ENCODE measurements at places on chromosomes 3 and 15.

- no peaks in the 10 kb centered on the region for H3K27me3 ChIP-seq
- H3K4me3 ChIP-seq = peak overlapping the region; percentile 65
These were observed 4.2 kb downstream of the FURIN start for GRCh38 chr15:90872486-90873184.

GRCh38 chr3:189404797-189405484 lies 226.2 kb upstream of the TP63 start:
- no peaks in the 10 kb centered on the region for H3K36me3 ChIP-seq
- no peak overlapping the region for H3K4me3 ChIP-seq
- no peak overlapping the region for H3K27ac ChIP-seq
- H3K27me3 ChIP-seq = no peaks in the 10 kb centered on the region
- H3K4me1 ChIP-seq = no peaks in the 10 kb centered on the region

- H3K27ac ChIP-seq = no peak overlapping the region
- no peaks in the 10 kb centered on the region for H3K36me3 ChIP-seq
- H3K4me3 ChIP-seq = no peak overlapping the region
- no peak for DNase-seq
- H3K27me3 ChIP-seq = no peaks in the 10 kb centered on the region
- no peaks in the 10 kb centered on the region for H3K4me1 ChIP-seq
These were observed 153.9 kb downstream of the P3H2 start for GRCh38 chr3:189966843-189967242.

DNA sequence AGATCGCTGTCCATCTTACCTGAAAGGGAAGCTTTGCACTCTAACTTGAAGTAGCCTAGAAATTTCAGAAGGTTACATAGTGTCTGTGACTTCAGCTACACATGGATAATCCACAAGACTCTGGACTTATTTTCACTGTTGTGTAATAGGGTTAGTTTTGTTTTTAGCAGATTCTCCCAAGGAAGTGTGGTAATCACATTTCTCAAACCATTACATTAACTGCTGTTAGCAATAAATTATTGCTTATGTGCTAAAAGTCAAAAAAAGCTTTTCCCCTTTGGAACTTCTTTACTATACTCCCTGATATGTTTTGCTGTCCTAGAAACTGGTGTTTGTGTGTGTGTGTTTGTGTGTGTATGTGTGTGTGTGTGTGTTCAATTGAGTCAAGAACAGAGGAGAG lies 351.8 kb upstream of the TPRG1 start:
- no peak overlapping the region for H3K4me3 ChIP-seq
- no peak for DNase-seq
- peaks cover 16% of the 10 kb centered on the region for H3K4me1 ChIP-seq
- H3K27ac ChIP-seq = peak overlapping the region; percentile 28
- no peaks in the 10 kb centered on the region for H3K27me3 ChIP-seq

- H3K27ac ChIP-seq = no peak overlapping the region
- DNase-seq = no peak
- no peaks in the 10 kb centered on the region for H3K36me3 ChIP-seq
- H3K27me3 ChIP-seq = no peaks in the 10 kb centered on the region
- H3K4me1 ChIP-seq = no peaks in the 10 kb centered on the region
- no peak overlapping the region for H3K4me3 ChIP-seq
These were observed 37.8 kb upstream of the SIAH2 start for GRCh38 chr3:150800722-150801121.

GRCh38 chr3:183324083-183324482 lies 71.0 kb downstream of the B3GNT5 start:
- H3K36me3 ChIP-seq = no peaks in the 10 kb centered on the region
- no peak overlapping the region for H3K4me3 ChIP-seq
- H3K27me3 ChIP-seq = no peaks in the 10 kb centered on the region

DNA sequence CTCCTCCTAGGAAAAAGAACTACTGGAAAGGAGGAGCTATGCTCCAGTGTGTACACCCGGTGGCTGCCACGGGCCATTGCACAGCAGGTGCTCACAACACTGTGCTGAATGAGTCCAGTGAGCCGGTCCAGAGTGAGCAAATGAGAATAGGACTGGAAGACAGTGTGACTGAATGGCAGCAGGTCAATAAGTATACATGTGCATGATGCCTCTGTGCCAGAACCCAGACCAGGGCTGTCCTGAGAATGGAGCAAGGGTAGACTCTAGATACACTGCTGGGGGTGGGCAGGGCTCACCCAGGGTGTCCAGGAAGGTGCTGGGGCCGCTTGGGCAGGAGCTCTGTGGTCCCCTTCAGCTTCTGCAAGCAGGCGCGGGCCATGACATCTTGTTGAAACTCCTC lies 8.3 kb downstream of the POLG start:
- H3K27me3 ChIP-seq = no peaks in the 10 kb centered on the region
- DNase-seq = no peak
- peaks cover 9% of the 10 kb centered on the region for H3K4me1 ChIP-seq
- no peak overlapping the region for H3K4me3 ChIP-seq

DNA sequence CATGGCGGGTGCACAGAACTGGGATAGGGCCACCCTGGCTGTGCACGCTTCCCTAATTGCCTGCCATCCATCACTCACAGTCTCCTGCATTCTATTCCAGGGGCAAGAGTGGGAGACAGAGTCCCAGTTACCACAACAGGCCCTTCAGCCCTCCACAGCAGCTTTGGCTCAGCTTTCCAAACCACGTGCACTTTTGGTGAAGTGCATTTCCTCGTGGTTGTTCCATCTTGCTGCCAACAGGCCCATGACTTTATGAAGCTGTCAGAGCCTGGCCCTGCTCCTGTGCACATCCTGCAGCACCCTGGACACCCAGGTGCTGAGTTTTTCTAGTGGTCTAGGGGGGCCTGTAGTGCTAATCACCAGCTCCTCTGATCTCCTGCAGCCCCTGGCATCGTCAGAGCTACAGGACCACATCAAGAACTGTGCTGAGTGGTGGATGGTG lies 110.2 kb downstream of the ADCY5 start:
- no peak overlapping the region for H3K4me3 ChIP-seq
- H3K27me3 ChIP-seq = no peaks in the 10 kb centered on the region
- no peak for DNase-seq
- H3K36me3 ChIP-seq = no peaks in the 10 kb centered on the region
- no peaks in the 10 kb centered on the region for H3K4me1 ChIP-seq

DNA sequence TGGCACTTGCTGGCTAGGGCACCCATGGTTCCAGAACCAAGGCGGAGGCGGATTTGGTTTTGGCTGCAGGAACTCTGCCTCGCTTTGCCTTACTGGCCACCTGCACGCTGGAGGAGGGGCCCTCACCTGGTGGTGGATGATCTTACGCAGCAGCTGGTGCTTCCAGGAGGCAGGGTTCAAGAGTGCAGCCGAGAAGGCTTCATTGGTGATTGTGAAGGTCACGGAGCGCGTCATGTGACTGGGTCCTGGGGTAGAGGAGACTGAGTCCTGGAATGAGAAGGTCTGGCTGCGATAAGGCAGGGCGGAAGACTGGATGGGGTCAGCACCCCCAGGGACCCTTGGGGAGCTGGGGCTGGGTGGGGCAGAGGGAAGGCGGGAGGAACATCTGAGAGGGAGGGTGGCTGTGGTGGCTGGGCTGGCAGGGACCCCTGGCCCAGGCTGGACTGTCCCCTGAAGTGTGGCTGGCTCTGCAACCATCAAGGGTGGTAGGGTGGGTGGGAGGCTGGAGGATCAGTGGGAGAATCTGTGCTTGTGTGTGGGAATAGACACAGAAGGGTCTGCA lies 25.8 kb upstream of the GOLGA6C start:
- no peaks in the 10 kb centered on the region for H3K36me3 ChIP-seq
- no peaks in the 10 kb centered on the region for H3K27me3 ChIP-seq
- H3K4me1 ChIP-seq = peaks cover 5% of the 10 kb centered on the region
- no peak overlapping the region for H3K4me3 ChIP-seq
- H3K27ac ChIP-seq = no peak overlapping the region
- no peak for DNase-seq

GRCh38 chr3:48776854-48777253 lies 59.8 kb upstream of the IP6K2 start:
- no peak overlapping the region for H3K4me3 ChIP-seq
- no peaks in the 10 kb centered on the region for H3K4me1 ChIP-seq
- no peak overlapping the region for H3K27ac ChIP-seq
- H3K27me3 ChIP-seq = no peaks in the 10 kb centered on the region
- DNase-seq = no peak

DNA sequence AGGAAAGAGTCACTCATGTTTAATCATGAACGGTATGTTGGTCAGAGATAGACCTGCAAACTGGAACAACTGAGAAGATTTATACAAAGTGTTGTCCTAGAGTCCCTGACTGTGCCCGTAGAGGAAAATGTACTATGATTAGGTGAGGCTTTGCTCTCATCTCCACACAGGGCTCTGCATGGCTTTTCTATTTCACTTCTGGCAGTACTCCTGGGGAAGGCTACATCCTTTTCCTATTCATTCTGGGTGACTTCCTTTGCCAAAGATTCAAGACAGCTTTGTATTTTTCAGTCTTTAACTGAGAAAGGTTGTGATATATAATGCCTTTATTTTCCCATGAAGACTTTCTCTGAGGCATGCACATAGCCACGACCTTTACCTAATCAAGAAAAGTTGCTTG lies 414.7 kb downstream of the ZBTB20 start:
- H3K36me3 ChIP-seq = no peaks in the 10 kb centered on the region
- H3K4me3 ChIP-seq = no peak overlapping the region
- H3K4me1 ChIP-seq = peaks cover 3% of the 10 kb centered on the region
- no peaks in the 10 kb centered on the region for H3K27me3 ChIP-seq
- DNase-seq = no peak

GRCh38 chr3:180802837-180803236 lies 109.6 kb upstream of the FXR1 start:
- H3K4me3 ChIP-seq = no peak overlapping the region
- no peaks in the 10 kb centered on the region for H3K27me3 ChIP-seq
- no peaks in the 10 kb centered on the region for H3K4me1 ChIP-seq
- DNase-seq = no peak

GRCh38 chr15:70342554-70343548 lies 245.1 kb upstream of the TLE3 start:
- H3K4me3 ChIP-seq = no peak overlapping the region
- H3K36me3 ChIP-seq = no peaks in the 10 kb centered on the region
- no peak for DNase-seq
- H3K4me1 ChIP-seq = peaks cover 10% of the 10 kb centered on the region

GRCh38 chr3:88611826-88612326 lies 462.1 kb downstream of the C3orf38 start:
- H3K27ac ChIP-seq = no peak overlapping the region
- no peak for DNase-seq
- no peaks in the 10 kb centered on the region for H3K4me1 ChIP-seq

GRCh38 chr15:85649372-85649771 lies 145.4 kb downstream of the KLHL25 start:
- peaks cover 8% of the 10 kb centered on the region for H3K36me3 ChIP-seq
- no peaks in the 10 kb centered on the region for H3K27me3 ChIP-seq
- no peak for DNase-seq
- no peak overlapping the region for H3K4me3 ChIP-seq

DNA sequence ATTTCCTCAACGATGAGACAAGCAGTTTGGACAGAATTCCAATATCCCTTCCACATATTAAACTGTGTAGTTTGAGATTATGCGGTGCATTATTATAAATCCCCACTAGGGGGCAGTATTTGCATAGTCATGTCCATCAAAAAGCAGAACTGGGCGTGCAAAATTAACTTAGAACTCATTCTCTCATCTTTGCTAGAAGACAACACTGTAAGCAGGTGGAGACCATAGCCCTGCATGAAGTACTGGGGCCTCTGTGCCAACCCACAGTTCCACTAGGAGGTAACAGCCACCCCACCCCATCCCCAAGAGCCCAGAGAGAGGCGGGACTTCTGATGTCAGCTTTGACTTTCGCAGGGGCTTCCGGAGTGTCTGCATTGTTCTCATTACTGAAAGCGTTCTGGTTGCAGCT lies 106.6 kb upstream of the TMC3 start:
- no peaks in the 10 kb centered on the region for H3K4me1 ChIP-seq
- no peak overlapping the region for H3K4me3 ChIP-seq
- no peaks in the 10 kb centered on the region for H3K36me3 ChIP-seq
- DNase-seq = no peak
- H3K27me3 ChIP-seq = no peaks in the 10 kb centered on the region
- H3K27ac ChIP-seq = no peak overlapping the region

GRCh38 chr15:67126551-67127330 lies 61.3 kb downstream of the SMAD3 start:
- H3K4me1 ChIP-seq = peaks cover 32% of the 10 kb centered on the region
- peak overlapping the region; percentile 78 for H3K27ac ChIP-seq
- no peaks in the 10 kb centered on the region for H3K27me3 ChIP-seq
- no peak overlapping the region for H3K4me3 ChIP-seq

GRCh38 chr3:130925628-130926027 lies 31.7 kb downstream of the ATP2C1 start:
- no peaks in the 10 kb centered on the region for H3K27me3 ChIP-seq
- DNase-seq = no peak
- H3K36me3 ChIP-seq = no peaks in the 10 kb centered on the region
- H3K4me1 ChIP-seq = peaks cover 9% of the 10 kb centered on the region

- H3K4me1 ChIP-seq = no peaks in the 10 kb centered on the region
- no peaks in the 10 kb centered on the region for H3K36me3 ChIP-seq
- H3K27ac ChIP-seq = no peak overlapping the region
- no peak for DNase-seq
These were observed 107.4 kb upstream of the CBLB start for GRCh38 chr3:105976196-105976595.

DNA sequence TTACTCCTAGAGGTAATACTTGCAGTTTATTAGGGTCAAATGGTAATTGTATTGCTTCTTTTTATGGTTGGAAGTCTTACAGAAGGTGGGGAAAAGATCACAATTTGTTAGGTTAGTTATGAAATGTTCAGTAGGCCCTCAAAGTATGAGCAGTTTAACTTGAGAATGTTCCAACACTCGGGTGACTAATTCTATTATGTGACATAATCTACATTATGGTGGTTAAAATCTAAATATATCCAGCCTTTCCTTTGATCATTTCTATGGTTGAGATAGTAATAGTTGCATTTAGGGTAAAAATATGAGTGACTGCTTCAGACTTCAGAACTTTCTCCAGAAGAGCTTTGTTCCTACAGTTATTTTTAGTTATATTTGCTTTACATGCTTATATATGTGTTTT lies 19.6 kb upstream of the FBXO22 start:
- no peaks in the 10 kb centered on the region for H3K27me3 ChIP-seq
- no peak for DNase-seq
- peaks cover 2% of the 10 kb centered on the region for H3K36me3 ChIP-seq
- no peak overlapping the region for H3K4me3 ChIP-seq

GRCh38 chr3:182919866-182920357 lies 60.4 kb downstream of the DCUN1D1 start:
- H3K36me3 ChIP-seq = peaks cover under 1% of the 10 kb centered on the region
- no peak for DNase-seq
- H3K4me1 ChIP-seq = no peaks in the 10 kb centered on the region
- no peak overlapping the region for H3K27ac ChIP-seq

- H3K4me3 ChIP-seq = no peak overlapping the region
- H3K36me3 ChIP-seq = no peaks in the 10 kb centered on the region
These were observed 126.8 kb downstream of the MDFIC2 start for GRCh38 chr3:70185661-70186060.

GRCh38 chr15:70653426-70653825 lies 109.9 kb downstream of the UACA start:
- H3K27ac ChIP-seq = no peak overlapping the region
- H3K4me3 ChIP-seq = no peak overlapping the region
